ENCODE measurements at places on chromosomes 1 and 21.

DNA sequence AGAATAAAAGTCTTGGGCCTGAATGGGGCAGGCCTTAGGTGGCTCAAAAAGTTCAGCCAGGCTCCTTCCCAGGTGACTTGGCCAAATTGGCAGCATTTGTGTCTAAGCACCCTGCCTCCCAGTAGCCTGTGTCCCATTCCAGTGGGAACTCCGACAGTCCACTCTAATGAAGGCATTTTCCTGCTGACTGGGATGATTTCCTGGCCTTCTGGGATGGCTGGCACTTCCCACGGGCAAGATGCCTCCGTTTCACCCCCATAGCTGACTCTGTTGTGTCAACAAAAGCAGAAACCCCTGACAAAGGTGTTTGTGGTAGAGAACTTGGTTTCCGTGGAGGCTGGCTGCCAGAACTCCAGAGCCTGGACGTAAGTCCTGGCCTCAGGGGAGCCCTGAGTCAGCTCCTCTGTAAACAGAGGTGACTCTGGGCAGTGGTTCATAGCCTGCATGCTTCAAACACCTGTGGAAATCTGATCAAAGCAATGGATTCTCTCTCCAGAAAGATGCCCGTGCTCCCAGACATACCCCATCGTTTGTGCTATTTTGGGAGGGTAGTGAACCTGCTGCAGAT is 36.6 kb downstream of the WNT3A start:
- no peak for DNase-seq

DNA sequence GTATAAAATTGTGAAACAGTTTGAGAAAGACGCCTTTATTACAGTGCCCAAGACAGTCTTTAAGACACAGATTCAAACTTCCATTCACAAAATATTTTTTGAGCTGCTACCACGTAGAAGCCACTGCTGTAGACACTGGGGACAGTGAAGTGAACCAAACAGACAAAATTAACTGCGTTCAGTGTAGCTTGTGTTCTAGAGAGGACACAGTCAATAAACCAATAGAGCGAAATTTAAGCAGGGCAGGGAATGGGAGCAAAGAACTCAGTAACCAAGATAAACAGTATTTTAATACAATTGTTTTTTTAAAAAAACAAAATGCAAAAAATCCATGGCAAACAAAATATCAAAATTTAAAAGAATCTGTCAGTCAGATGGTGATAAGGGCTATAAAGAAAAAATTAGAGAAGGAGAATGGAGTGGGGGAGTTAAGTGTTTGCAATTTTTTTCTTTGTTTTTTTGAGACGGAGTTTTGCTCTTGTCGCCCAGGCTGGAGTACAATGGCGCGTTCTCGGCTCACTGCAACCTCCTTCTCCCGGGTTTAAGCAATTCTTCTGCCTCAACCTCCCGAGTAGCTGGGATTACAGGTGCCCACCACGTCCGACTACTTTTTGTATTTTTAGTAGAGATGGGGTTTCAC is 719 bp upstream of the PARS2 start:
- no peak for DNase-seq

DNA sequence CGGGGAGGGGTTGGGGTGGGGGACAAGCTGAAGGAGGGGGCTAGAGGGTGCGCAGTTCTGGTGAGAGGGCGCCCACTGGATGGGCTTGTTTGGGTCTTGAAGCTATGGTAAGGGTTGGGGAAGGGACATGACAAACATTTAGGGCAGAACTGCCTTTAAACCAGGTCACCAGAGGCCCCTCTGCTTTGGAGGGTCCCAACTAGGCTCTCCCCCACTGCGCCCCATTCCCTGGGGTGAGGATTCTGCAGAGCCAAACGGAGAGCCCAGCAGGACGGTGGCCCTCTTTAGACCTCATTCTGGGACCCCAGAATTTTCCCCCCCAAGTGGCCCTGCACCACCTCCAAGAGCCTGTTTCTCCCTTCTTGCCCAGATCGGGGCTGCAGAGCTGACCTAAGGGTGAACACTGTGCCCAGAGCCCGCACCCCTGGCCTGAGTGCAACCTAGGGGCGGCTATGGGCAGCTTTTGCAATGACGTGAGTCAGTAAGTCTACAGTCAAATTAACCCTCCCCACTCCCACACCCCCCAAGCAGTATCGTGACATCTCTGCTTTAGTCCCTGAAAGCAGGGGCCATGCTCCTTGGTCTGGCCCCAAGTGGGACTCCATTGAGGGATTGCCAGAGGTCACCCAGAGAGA is 593.8 kb downstream of the MATN1 start:
- no peak for DNase-seq

GRCh38 chr21:25298512-25299491 is 308.5 kb downstream of the MRPL39 start:
- DNase-seq: no peak

DNA sequence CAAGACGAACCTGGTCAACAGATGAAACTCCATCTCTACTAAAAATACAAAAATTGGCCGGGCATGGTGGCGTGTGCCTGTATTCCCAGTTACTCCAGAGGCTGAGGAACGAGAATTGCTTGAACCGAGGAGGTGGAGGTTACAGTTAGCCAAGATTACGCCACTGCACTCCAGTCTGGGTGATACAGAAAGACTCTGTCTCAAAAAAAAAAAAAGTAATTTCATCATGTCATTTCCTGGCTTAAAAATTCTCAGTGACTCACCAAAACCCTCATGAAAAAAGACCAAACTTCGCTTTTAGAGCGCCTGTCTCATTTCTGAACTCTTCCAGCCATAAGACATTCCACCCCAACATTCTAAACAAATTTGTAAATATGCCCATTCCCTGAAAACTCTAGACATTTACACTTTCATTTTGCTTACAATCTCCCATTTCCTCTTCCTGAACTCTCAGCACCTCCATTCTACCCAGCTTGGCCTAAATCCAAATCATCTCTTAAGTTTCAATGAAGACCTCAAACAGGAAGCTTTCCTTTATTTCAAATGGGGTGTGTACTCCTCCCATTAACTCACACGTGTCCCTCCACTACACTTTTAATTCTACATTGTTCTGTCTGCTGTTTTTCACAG is 50.5 kb upstream of the PRRC2C start:
- peak; percentile 51 for DNase-seq

DNA sequence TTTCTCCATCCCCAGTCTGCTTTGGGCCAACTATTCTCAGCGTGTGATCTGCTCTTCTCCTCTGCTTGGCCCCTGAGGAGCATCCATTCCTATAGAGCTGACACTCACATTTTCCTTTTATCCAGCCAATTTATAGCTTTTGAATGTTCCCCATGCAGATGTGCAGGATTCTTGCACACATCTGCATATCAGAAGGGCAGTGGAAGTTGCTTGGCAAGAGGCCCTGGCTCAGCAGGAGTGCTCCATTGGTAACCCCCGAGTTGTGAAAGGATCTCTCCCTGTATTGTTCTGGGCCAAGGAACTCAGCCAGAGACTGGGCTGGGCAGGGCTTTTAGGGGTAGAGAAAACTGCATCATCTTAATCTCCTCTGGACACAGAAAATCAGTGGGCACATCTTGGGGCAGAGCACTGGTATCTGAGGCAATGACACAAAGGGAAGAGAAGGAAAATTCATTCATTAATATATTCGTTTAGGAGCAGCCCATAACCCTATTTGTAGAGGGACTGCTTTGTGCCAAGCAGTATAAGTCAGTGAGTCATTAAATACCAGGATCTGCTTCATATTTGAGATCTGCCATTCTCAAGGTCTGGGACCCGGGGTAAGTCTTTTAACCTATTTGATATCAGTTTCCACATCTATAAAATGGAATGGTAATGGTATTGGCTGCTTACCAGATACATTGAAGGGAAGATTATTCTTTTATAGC is 31.0 kb upstream of the BEND5 start:
- no peak for DNase-seq

DNA sequence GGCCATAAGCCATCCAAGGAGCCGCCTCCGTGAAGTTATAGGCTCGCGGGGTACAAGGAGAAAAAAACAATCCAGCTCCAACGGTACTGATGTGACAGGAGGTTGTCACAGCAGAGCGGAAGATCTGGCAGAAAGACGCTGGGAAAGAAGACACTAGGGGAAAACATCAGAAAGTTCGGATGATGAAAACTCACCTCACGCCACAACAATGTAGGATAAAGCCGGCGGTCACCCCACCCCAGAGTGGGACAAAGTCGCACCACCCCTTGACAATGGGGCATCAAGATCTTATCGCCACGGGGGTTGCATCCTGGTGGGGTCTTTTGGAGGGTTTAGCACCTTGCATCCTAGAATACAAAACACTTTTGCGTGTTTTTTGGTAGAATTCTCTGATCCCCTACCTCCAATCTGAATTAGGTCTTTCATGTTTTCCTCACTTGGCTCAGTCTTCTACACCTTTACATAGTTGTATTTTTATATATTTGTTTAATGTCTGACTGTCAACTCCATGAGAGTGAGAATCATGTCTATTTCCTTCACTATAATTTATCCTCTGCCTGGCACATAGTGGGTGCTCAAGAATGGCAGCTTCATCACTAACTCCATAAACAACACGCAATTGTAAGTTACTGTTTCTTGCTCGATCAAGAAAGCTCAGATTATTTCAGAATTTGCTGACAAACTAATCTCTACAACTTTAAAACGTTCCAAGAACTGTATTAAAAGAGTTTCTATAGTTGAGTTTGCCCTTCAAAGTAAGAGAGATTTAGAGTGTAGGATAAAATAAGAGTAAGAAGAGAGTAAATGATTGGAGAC is 611 bp upstream of the ZSWIM5 start:
- DNase-seq: no peak

GRCh38 chr1:76381450-76382097 is 307.0 kb downstream of the ST6GALNAC3 start:
- DNase-seq: no peak

DNA sequence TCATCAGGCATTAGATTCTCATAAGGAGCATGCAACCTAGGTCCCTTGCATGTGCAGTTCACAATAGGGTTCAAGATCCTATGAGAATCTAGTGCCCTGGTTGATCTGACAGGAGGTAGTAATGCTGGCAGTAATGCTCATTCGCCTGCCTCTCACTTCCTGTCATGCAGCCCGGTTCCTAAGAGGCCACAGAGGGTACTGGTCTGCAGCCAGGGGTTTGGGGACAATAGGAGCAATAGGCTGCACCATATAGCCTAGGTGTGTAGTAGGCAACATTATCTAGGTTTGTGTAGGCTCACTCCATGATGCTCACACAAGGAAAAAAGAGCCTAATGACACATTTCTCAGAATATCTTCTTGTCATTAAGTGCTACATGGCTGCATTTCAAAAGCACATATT is 25.8 kb downstream of the CFHR5 start:
- DNase-seq: no peak

GRCh38 chr1:150678988-150679387 is 18.0 kb downstream of the GOLPH3L start:
- DNase-seq: no peak

GRCh38 chr1:161235957-161236775 is 1.8 kb downstream of the NR1I3 start:
- no peak for DNase-seq

- no peak for DNase-seq
Observed at GRCh38 chr21:38753557-38753971, 52.2 kb upstream of the ETS2 start.

DNA sequence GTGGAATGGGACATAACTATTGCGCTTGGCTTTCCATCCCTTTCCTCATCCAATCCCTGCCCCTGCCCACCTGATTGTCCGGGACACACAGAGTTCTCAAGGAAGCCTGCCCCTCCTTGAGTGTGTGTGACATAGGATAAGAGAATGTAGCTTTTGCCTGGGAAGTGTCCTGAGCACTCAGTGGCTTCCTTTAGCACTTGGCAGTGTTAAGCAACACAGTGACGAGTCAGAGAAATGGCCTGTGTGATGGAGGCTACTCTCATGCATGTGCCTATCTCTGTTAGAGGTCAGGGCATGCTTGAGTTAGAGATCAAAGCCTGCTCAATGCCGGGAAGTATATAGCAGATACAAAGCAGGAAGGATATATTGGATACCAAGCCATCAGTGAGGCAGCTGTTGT is 289.5 kb downstream of the SIPA1L2 start:
- DNase-seq: no peak

- no peak for DNase-seq
Observed at GRCh38 chr21:26451081-26451740, 121.9 kb downstream of the CYYR1 start.

GRCh38 chr1:209822706-209823105 is 5.1 kb upstream of the UTP25 start:
- DNase-seq: no peak

- DNase-seq: no peak
Observed at GRCh38 chr1:28510273-28510969, 4.6 kb downstream of the RCC1 start.

DNA sequence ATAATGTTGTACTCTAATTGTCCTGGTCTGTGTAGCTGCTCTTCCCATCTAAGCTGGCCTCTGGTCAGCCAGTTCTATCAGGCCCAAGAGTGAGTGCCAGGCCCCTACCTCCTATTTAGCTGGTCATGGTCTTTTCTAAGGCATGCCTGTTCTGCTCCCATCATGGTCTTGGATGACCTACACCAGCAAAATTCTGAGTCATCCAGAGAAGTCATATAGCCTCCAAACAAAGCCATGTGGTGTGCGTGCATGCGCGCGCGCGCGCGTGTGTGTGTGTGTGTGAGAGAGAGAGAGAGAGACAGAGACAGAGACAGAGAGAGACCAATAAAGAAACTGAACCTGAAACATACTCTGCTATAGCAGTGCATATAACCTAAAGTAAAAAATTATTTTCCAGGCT is 254.4 kb downstream of the BRINP2 start:
- no peak for DNase-seq

- no peak for DNase-seq
Observed at GRCh38 chr1:20381045-20381641, 90.5 kb downstream of the VWA5B1 start.

- DNase-seq: no peak
Observed at GRCh38 chr1:85397490-85398032, 67.4 kb downstream of the DDAH1 start.

- DNase-seq: no peak
Observed at GRCh38 chr21:39004634-39005501, 178.4 kb downstream of the PSMG1 start.

- DNase-seq: no peak
Observed at GRCh38 chr1:116794804-116795481, 40.7 kb downstream of the CD2 start.

- DNase-seq: no peak
Observed at GRCh38 chr1:42259739-42260064, 75.3 kb downstream of the FOXJ3 start.

GRCh38 chr1:230350208-230350921 is 75.8 kb downstream of the PGBD5 start:
- DNase-seq: no peak

GRCh38 chr1:8510041-8510823 is 192.3 kb downstream of the SLC45A1 start:
- peak; percentile 37 for DNase-seq

- DNase-seq: no peak
Observed at GRCh38 chr21:38531039-38531541, 32.8 kb upstream of the ERG start.

- DNase-seq: peak; percentile 57
Observed at GRCh38 chr1:31593770-31594632, 17.7 kb downstream of the TINAGL1 start.

GRCh38 chr1:27237112-27237511 is 2.7 kb downstream of the WDTC1 start:
- no peak for DNase-seq

GRCh38 chr1:89125913-89126580 is at the start of gene GBP2:
GBP2 (minus strand) TSS chr1:89126114; CDS start chr1:89121966, 4,148 bp downstream.
- DNase-seq: no peak
